Activated CD4-positive, alpha-beta memory T cell treated with anti-CD3 and anti-CD28 coated beads for 36 hours (primary cell): ENCODE measurements at places on chromosomes 5 and 9.
A peak's percentile ranks its signal among the peaks of the same experiment; 100 is the strongest.

- DNase-seq, result peak; percentile 48
Measured at GRCh38 chr5:75510836-75511434, 494 bp downstream of the CERT1 start.

DNA sequence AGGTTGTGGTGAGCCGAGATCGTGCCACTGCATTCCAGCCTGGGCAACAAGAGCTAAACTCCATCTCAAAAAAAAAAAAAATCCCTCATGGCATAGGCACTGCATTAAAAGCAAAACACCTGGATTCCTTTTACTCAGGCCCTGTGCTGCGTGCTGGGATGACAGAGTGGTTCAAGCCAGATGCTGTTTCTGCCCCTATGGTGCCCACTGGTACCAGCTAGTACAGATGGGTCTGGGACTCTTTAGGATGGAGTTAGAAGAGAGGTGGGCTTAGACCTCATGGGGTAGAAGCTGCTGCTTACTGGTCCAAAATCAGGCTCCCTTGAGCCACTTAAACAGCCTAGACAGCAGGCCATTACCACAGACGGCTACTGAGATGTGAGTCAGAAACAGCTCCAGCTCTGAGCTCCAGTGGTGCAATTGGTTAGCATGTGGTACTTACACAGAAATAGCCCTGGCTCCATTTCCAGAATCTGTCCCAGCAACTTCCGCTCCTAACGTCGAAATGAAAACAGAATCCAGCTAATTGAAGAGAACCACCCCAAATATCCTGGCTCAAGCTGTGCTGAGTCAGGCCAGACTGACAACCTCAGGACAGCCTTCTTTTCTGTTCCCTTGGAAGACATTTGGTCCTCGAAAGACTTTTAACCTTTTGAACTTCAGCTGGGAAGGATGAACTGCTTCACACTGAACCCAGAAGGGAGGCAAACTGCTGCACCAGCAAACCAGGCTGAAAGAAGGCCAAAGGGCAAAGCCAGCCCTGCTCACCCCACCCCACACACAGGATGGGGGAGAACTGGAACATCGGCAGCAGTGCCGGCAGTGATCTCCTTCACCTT, 15.5 kb downstream of the C5orf15 start:
- no peak for DNase-seq

GRCh38 chr5:50576686-50577256, 89.7 kb upstream of the PARP8 start:
- DNase-seq, result no peak

- DNase-seq, result no peak
Measured at GRCh38 chr9:19788614-19789271, at the start of gene SLC24A2. Gene SLC24A2 (minus strand): TSS chr9:19789037.
